ENCODE measurements at places on chromosomes 3 and 15.

DNA sequence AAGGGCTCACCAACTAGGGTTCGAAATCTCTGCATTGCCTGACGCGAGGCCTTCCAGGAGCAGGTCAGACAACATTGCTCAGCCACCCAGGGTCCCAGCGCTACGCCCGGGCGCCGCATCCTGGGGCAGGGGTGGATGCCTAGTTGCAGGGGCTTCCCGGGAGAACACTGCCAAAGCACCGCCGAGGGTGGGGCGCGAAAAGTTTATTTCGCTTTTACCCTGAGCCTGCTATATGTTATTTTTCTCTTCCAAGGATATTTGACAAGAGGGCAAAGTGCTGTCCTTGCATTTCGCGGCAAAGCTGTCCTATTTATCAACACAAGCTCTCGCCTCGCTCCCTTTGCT, 549 bp upstream of the SOX14 start:
- DNase-seq: no peak
- peaks cover 91% of the 10 kb centered on the region for H3K27me3 ChIP-seq
- H3K4me3 ChIP-seq: no peak overlapping the region
- no peak overlapping the region for H3K27ac ChIP-seq

- no peak for DNase-seq
- H3K27me3 ChIP-seq: no peaks in the 10 kb centered on the region
- no peaks in the 10 kb centered on the region for H3K36me3 ChIP-seq
Observed at GRCh38 chr3:23481616-23482278, 278.6 kb downstream of the UBE2E2 start.

DNA sequence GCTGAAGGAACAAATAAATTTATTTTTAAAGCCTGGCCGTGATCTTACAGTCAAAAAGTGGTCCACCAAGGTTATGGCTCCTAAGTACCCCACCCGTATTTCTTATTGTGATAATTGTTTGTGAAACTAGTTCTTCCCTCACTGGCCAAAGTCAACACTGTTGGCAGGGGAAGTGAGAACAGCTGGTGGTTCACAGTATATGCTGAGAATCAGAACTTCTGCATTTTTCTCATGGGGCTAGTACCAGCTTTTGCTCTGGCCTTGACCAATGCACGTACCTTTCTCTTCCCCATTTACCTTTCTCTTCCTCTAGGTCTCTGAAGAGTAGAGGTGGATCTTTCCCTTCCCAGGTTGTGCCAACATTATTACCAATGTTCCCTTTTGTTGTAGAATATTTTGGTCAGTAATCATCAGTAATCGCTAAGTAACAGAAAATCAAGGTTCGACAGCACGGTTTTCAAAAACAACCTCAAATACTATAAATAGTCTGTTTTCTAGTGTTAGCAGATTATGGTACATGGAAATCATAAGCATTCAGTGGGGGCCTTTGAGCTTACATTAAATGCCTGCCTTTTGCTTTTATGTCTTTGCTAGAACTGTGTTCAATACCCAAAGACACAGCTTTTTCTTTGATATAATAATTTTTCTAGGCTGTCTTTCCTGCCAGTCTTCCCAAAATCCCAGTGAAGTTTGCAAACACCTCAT, 268.0 kb downstream of the LPP start:
- H3K4me1 ChIP-seq: no peaks in the 10 kb centered on the region
- no peak overlapping the region for H3K27ac ChIP-seq
- no peak overlapping the region for H3K4me3 ChIP-seq
- H3K27me3 ChIP-seq: no peaks in the 10 kb centered on the region
- DNase-seq: no peak

- DNase-seq: no peak
- no peaks in the 10 kb centered on the region for H3K4me1 ChIP-seq
- H3K27me3 ChIP-seq: no peaks in the 10 kb centered on the region
- H3K36me3 ChIP-seq: peaks cover 68% of the 10 kb centered on the region
Observed at GRCh38 chr3:130729154-130729553, 17.5 kb downstream of the PIK3R4 start.

GRCh38 chr3:184546252-184546651, 15.3 kb upstream of the EPHB3 start:
- H3K27me3 ChIP-seq: peaks cover 4% of the 10 kb centered on the region
- no peak overlapping the region for H3K27ac ChIP-seq
- no peak overlapping the region for H3K4me3 ChIP-seq
- no peak for DNase-seq
- peaks cover 1% of the 10 kb centered on the region for H3K4me1 ChIP-seq

DNA sequence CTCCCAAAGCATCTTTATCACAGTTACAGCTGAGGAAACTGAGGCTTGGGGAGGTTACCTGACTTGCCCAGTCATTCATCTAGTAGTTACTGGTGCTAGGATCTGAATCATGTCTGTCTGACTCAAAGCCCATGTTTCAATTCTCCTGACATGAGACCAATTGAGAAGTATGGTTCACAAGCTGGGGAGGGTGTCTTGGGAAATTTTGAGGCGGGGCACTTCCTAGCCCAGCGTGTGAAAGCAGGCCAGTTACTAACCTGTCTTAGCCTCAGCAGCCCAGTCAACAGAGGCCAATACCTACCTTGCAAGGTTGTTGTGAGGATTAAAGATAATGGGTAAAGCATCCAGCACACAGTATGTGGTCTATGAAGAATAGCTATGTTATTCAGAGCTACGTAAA, 37.0 kb downstream of the CLDN18 start:
- H3K27me3 ChIP-seq: no peaks in the 10 kb centered on the region
- no peak for DNase-seq
- no peak overlapping the region for H3K27ac ChIP-seq
- no peak overlapping the region for H3K4me3 ChIP-seq
- no peaks in the 10 kb centered on the region for H3K36me3 ChIP-seq
- H3K4me1 ChIP-seq: peaks cover 4% of the 10 kb centered on the region

GRCh38 chr3:131447349-131447748, 55.4 kb downstream of the MRPL3 start:
- no peak overlapping the region for H3K27ac ChIP-seq
- H3K4me1 ChIP-seq: no peaks in the 10 kb centered on the region
- no peaks in the 10 kb centered on the region for H3K27me3 ChIP-seq
- H3K36me3 ChIP-seq: no peaks in the 10 kb centered on the region

DNA sequence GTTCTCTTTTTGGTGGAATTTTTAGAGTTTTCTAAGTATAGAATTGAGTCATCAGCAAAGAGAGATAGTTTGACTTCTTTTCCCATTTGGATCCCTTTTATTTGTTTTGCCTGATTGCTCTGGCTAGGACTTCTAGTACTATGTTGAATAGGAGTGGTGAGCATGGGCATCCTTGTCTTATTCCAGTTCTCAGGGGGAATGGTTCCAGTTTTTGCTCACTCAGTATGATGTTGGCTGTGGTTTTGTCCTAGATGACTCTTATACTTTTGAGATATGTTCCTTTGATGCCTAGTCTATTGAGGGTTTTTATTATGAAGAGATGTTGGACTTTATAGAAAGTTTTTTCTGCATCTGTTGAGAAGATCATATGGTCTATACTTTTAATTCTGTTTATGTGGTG, 72.5 kb downstream of the TNFAIP8L3 start:
- no peaks in the 10 kb centered on the region for H3K36me3 ChIP-seq
- H3K27ac ChIP-seq: no peak overlapping the region
- no peak overlapping the region for H3K4me3 ChIP-seq
- no peak for DNase-seq
- no peaks in the 10 kb centered on the region for H3K4me1 ChIP-seq

GRCh38 chr3:188123170-188123905, 30.6 kb upstream of the LPP start:
- H3K4me3 ChIP-seq: no peak overlapping the region
- H3K27me3 ChIP-seq: no peaks in the 10 kb centered on the region
- DNase-seq: no peak
- peaks cover 2% of the 10 kb centered on the region for H3K4me1 ChIP-seq

GRCh38 chr3:58526515-58526957, 10.5 kb downstream of the ACOX2 start:
- H3K27ac ChIP-seq: no peak overlapping the region
- H3K4me1 ChIP-seq: peaks cover 23% of the 10 kb centered on the region
- H3K4me3 ChIP-seq: no peak overlapping the region
- no peak for DNase-seq
- H3K36me3 ChIP-seq: no peaks in the 10 kb centered on the region

DNA sequence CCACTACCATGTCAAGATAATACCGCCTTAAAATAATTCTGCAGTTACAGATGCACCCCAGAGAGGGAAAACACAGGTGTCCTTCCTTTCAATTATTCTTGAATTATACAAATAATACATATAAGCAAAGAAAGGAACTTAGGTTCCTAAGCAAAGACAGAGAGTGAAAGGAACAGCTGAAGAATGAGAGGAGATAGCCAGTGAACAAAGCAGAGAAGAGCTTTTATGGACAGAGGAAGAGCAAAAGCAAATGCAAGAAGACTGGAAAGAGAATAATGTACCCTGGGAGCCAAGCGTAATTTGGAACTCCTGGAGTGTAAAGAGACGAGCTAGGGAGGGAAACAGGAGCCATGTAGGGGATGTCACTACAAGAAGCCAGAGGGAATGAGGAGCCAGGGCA, 21.7 kb downstream of the GPR176 start:
- no peaks in the 10 kb centered on the region for H3K27me3 ChIP-seq
- H3K4me3 ChIP-seq: no peak overlapping the region
- no peak overlapping the region for H3K27ac ChIP-seq
- no peaks in the 10 kb centered on the region for H3K36me3 ChIP-seq
- H3K4me1 ChIP-seq: peaks cover 16% of the 10 kb centered on the region

DNA sequence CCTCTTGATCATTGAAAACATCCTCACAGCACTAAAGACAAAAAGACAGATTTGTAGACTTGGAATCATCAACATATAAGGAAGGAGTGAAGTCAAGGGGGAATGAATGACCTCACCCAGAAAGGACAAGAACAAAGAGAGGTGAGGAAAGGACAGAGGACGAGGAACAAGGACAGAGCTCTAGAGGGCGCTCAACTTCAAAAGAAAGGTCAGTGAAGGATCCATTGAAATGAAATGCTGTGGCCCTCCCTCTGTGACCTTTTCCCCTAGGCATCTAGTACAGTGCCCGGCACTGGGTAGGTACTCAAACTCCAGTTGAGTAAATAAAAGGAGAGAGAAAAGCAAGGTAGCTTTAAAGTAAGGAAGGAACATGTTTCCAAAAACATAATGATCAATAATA, 2.6 kb downstream of the ATP8B4 start:
- no peaks in the 10 kb centered on the region for H3K27me3 ChIP-seq
- H3K4me3 ChIP-seq: no peak overlapping the region
- DNase-seq: no peak
- no peak overlapping the region for H3K27ac ChIP-seq
- H3K4me1 ChIP-seq: no peaks in the 10 kb centered on the region

DNA sequence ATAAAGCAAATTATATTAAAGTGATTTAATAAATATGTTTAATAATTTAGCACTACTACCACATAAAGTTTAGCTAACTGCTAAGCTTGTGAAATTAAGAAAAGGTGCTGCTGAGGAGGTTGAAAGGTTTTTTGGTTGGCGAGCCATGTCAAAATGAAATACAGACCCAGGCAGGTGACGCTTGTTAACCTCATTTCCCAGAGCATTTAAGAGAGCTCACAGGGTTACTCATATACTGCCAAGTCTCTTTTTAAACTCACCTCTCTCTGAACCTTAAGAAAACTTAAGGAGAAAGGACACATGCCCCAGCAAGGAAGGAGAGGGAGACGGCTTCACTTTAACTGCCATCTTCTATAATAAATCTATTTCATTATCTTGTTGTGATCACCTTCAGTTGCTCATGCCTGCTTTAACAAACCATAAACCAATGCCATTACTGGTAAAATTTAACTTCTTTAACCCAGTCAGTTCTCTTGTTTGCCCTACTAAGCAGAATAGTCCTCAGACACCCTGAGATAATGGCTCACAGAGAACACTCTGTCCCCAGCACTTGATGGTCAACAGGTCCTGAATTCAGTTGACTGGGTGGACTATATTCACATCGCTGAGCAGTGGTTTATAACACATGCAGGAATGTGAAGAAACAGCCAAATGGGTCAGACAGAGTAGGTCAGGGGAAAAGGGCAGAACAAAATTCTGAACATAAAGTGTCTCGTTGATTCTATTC, 540.1 kb downstream of the UNC13C start:
- no peaks in the 10 kb centered on the region for H3K4me1 ChIP-seq

DNA sequence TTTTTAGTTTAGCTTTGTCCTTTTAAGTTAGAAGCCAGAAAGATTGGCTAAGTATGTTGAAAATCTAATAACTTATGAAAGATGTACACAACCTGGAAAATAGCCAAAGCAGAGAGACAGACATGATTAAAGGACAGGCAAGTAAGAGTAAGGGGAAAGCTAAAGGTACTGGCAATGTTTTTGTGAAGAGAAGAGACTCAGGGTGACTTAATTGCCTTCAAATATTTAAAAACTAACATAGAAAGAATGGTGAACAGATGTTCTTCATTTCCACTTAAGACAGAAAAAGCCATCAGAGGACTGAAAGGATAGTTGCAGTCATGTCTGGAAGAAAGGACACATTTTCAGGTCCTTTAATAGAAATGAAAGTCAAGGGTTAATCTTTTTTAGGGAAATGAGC, 68.8 kb downstream of the ZNF385D start:
- H3K4me3 ChIP-seq: no peak overlapping the region
- no peaks in the 10 kb centered on the region for H3K4me1 ChIP-seq
- DNase-seq: no peak
- no peaks in the 10 kb centered on the region for H3K36me3 ChIP-seq

Data from neuronal stem cell (in vitro differentiated cells).